ENCODE measurements at places on chromosomes 7 and 10. TPM values are rescaled to one million over a fixed set of nuclear protein-coding genes. Genes with fewer than 3 reads are reported as not detected.

CRPPA gene
- total RNA-seq = 7.5 TPM

ZNF716 gene
- total RNA-seq = not detected

ACBD7 gene
- total RNA-seq = 16.7 TPM

GPR22 gene
- total RNA-seq = 6.9 TPM

ARF5 gene
- 71.7 TPM for total RNA-seq

Measured in cerebellum (tissue), 4 donors.